ENCODE measurements at places on chromosomes 3 and 15.

DNA sequence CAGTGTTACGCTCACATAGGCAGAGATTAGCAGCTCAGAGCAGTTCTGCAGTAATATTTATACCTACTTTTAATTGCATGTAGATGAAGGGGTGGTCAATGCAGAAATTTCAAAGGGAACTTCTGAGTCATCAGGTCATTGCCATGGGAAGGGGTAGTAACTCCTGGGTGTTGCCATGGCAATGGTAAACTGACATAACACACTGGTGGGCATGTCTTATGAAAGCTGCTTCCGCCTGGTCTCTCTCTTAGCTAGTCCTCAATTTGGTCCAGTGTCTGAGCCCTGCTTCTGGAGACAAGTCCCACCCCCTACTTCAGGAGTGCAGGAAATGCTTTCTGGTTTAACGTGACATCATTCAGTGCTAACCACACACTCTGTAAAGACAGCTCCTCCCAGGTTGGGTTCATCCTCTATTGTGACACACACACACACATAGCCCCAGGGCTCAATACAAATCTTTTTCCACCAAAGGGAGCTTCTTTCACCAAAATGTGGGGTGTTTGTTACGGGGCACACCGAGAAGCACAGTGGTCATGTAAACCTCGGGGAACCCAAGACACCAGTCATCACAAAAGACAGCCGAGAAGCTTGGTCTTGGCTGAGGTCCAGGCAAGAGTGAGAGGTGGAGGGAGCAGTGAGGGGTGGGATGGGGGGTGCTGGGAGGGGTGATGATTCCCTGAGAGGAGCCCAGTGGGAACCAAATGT lies 74.5 kb downstream of the TLE3 start:
- peak; percentile 71 for DNase-seq

GRCh38 chr15:33066584-33066983 lies 127.9 kb downstream of the FMN1 start:
- DNase-seq = no peak

DNA sequence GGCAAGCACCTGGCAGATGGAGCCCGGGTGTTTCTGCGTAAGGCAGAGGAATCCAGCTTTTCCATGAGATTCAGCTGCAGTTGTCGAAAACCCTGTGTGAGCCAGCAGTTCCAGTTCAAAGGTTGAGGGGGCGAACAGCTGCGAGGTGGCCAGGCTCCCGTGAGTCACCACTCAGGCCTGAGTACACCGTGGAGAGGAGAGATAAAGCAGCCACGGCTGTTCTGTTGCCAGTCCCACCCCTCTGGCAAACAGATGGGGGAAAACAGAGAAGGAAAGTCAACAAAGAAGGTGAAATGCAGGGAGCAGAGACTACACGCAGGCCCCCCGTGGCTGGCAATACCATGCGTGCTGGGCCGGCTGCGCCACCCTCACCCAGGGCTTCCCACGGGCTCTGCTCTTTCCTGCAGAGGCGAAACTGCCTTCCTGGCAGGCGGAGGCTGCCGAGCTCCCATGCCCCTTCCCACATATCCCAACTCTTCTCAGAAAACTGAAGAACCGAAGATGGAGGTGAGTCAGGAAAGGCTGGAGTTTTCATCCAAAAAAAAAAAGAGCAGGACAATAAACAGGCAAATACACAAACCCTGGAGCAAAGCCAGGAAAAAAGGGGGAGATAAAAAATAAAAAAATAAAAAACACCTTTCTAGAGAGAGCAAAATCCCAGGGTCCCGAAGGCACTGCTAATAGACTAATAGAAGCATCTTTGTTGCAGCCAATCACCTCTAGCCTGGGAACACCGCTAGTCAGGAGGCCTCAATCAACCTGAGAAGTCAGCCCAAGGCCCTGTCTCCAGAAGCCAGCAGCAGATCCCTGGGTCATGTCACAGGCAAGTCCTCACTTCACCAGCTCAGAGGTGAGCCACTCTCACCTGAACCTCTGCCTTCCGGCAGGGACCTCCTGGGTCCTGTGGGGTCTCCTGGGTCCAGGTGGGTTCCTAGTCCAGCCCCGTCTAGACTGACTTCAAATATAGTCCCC lies 37.7 kb downstream of the FAM174B start:
- no peak for DNase-seq

DNA sequence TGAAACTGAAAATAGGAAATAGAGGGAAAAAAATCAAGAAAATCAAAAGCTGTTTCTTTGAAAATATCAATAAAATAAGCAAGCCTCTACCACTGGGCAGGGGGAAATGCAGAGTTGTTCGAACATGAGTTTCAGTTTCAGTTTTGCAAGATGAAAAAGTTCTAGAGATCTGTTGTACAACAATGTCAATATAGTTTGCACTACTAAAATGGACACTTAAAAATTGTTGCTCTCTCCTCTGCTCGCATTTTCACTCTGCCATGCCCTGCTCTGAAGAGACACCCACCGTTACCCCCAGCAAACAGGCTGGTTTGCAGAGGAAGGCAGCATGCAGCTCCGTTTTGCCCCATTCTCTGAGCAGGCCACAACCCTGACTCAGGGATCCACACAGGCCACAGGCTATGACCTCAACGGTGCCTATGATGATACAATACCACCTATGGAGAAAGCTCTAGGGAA lies 64.5 kb downstream of the ZNF148 start:
- peak; percentile 25 for DNase-seq

DNA sequence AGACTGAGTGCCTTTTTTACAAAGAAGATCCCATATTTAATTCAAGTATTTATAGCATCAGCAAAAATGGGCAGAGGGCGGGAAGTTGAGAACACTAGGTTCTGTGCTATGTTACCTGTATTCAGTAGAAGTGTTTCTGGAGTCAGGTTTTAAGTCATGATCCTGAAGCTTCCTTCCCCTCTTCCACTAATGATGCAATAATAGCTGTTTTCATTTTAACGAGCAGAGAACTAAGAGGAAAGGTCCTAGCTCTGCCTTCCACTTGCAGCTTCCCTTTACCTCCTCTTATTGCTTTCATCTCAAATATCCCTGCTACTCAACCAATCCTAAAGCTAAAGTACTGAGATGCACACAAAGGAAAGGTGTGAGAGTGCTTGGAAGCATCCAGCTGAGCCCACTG lies 16.9 kb upstream of the TMOD3 start:
- no peak for DNase-seq

GRCh38 chr3:76311941-76312340 lies 526.6 kb upstream of the ZNF717 start:
- DNase-seq = no peak

GRCh38 chr15:60328852-60329443 lies 68.8 kb downstream of the ANXA2 start:
- no peak for DNase-seq

- no peak for DNase-seq
Measured at GRCh38 chr15:63052077-63052841, 9.7 kb downstream of the TPM1 start.

DNA sequence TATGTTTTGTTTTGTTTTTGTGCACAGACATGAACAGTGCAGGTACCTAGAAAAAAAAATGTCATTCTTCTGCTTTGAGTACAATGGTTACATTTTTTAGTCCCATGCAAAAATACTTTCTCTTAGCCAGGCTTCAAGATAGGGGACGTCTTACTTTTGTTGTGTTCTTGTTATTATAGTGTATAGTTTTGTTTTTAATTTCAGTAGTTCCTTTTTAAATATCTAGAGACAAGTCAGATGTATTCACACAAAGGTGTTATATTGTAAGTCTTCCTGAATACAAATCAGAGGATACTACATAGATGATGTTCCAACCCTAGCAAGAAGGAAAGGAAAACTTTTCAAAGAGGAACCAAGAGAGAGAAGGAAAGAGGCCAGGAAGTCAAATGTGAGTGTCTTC lies 28.8 kb upstream of the IGSF11 start:
- DNase-seq = no peak

DNA sequence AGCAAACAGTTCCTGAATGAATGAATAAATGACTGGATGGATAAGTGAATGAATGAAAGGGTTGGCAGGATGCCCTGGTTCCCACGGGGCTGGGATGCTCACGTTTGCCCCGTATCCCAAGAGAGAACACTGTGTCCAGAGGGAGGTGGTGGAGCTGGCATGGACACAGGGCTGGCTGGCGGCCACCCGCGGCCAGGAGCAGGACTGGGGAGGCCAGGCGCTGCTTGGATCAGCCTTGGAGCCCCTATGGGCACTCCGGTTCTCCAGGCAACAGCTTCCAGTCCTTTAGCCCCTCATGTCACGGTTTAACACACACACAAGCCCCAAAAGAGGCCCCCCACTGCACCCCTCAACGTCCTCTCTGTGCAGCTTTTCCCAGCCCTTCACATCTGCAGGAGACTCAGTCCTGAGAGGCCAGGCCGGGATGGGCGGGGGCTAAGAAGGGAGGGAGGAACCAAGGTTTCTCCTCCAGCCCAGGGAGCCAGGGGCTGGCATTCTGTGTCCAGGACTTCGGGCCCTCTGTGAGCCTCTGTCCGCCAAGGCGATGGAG lies 86.0 kb upstream of the ALDH1L1 start:
- no peak for DNase-seq

DNA sequence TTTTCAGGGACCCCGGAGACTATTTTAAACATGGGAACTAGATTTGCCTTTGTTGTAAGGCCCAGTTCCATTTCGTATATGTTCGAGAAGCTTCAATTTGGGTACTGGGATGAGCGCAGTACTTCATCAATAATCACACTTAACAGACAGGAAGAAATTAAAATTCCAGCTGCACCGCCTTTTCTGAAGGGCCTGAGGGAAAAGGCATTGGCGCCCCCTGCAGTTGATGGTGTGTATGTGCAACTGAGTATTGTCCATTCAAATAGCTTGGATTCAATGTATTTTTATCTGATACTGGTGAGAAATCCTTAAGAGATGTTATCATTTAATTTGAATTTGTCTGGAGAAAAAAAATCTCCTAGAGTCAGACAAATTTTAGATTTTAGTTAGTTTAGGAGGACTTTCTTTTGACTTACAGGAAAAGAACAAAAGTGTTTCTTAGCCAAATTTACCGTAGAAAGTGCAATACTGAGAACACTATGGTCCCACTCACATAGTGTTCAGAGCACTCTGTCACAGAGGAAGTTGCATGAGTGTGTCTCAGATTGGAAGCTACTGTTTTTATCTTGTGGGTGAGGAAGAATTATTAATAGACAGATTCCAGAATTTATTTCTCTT lies 5.4 kb upstream of the ALDH1A2 start:
- DNase-seq = no peak

DNA sequence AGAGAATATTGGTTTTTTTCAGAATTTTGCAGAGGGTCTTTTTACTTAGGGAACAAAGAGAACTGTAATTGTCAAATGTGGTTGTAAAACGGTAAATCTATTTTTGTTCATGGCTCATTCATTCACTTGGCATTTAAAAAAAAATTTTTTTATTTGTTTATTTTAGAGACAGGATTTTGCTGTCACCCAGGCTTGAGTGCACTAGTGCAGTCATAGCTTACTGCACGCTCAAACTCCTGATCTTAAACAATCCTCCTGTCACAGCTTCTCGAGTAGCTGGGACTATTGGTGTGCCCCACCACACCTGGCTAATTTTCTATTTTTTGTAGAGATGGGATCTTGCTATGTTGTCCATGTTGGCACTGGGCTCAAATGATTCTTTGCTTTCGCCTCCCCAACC lies 301.8 kb downstream of the LPP start:
- DNase-seq = no peak

GRCh38 chr3:195549931-195550519 lies 6.9 kb upstream of the PPP1R2 start:
- DNase-seq = peak; percentile 67

GRCh38 chr15:71669688-71670087 lies 140.7 kb upstream of the NR2E3 start:
- no peak for DNase-seq

- no peak for DNase-seq
Measured at GRCh38 chr3:30399394-30400181, 206.8 kb upstream of the TGFBR2 start.

DNA sequence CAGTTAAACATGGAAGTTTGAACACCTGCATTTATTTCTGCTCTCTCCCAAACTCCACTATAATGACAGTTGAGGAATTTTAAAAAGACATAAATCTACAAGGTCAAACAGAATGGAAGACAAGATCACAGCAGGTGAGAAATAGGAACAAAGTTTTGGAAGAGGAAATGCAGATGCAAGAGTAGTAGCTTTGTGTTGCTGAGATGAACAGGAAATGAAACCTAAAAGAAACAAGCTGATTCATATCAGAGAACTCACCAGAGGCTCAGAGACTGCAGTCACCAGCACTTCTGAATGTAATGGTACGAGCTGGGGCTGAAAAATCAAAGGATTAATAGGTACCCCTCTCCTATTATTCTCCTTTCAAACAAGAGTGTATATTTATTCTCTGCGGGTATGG lies 459.9 kb downstream of the RAP2B start:
- no peak for DNase-seq

- peak; percentile 80 for DNase-seq
Measured at GRCh38 chr15:64731012-64731804, 44.2 kb downstream of the RBPMS2 start.

DNA sequence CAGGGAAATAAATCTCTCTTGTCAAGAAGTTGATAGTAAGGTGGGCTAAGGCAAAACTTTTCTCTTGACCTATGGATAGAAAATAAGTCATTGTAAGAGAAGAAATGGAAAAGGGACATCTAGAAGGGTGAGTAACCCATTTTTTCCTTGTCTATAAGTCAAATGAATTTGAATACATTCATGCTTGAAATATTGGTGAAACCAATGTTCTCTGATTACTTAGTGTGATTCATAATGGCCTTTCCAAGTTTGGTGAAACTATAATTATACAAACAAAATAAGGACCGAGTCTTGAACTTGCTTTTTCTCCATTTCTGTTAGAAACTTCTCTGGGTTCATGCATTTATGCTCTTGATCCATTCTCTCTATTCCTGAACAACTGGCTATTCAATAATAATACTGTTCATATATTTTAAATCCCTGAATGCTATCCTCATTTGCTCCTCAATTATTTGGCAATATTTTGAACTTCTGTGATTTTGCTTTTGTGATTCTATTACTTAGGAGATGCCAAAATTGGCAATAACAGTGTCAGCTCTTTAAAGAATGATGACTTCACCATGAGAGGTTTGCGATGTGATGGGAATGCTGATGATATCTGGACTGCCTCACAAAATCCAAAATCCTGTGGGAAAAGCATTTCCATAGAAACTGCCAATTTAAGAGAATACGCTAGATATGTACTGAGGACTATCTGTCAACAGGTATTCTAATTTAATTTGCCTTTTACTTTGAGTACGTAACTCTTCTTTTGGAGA lies 12.3 kb downstream of the P2RY12 start:
- no peak for DNase-seq

DNA sequence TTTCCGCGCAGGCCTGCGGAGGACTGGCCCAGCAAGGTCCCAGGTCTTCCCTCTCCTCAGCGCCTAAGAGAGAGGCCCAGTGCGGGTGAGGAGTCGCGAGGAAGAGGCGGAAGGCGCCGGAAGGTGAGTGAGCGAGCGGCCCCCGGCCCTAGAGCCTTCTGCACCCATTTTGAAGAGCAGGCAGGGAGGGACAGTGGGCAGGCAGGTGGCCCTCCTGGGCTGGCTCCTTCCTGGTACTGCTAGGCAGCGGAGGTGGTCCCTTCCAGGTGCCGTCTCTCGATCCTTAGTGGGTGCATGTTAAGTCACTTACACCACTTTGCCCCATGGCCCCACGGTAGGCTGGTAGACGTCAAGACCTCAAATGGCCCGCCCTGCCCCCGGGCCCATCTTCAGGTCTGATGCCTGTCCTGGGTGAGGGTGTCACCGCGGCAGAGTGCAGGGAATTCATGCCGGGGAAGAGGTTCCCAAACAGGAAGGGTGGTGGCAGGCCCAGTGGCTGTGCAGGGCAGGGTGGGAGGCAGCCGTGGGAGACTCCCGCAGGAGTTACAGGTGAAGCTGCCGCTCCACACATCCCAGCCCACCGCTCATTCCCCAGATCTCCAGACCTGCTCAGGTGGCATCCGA lies 14.4 kb downstream of the PAK6 start:
- no peak for DNase-seq

GRCh38 chr15:36024031-36024688 lies 478.2 kb upstream of the DPH6 start:
- DNase-seq = no peak
